Stimulated activated CD4-positive, alpha-beta T cell treated with anti-CD3 and anti-CD28 coated beads, TNF-alpha, amount 100 ng/mL, for 4 hours (primary cell): ENCODE measurements at places on chromosomes 7 and 10.
A peak's percentile ranks its signal among the peaks of the same experiment; 100 is the strongest.

GRCh38 chr7:16504019-16504418, 22.6 kb upstream of the LRRC72 start:
- no peak for DNase-seq

- no peak for DNase-seq
These were observed 562.9 kb upstream of the ADARB2 start for GRCh38 chr10:2300231-2300630.

GRCh38 chr10:128803790-128804189, 663.3 kb upstream of the MGMT start:
- no peak for DNase-seq

- DNase-seq, result no peak
These were observed 183.7 kb upstream of the ANK3 start for GRCh38 chr10:60573336-60573735.

DNA sequence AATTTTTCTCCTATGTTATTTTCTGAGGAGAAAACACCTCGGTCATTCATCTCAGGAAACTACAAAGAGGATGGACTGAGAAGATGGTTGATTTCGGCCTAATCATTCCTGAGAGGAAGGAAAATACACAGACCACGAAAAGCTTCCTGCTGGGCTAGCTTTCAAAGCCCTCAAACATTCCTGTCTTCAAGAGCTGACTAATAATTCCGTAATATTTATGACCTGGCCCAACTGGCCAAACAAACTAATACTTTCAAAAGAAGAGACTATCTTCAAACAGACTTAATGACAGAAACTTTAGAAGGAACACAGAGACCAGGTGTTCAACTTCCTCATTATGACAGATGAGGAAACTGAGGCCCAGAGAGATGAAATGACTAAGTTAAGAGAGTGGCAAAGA, 215.1 kb upstream of the FRMD4A start:
- no peak for DNase-seq

GRCh38 chr10:77724820-77725219, 87.2 kb upstream of the KCNMA1 start:
- DNase-seq, result no peak

GRCh38 chr10:7475046-7475911, 64.4 kb upstream of the SFMBT2 start:
- DNase-seq, result no peak

GRCh38 chr10:94104316-94105000, 110.7 kb downstream of the PLCE1 start:
- no peak for DNase-seq

DNA sequence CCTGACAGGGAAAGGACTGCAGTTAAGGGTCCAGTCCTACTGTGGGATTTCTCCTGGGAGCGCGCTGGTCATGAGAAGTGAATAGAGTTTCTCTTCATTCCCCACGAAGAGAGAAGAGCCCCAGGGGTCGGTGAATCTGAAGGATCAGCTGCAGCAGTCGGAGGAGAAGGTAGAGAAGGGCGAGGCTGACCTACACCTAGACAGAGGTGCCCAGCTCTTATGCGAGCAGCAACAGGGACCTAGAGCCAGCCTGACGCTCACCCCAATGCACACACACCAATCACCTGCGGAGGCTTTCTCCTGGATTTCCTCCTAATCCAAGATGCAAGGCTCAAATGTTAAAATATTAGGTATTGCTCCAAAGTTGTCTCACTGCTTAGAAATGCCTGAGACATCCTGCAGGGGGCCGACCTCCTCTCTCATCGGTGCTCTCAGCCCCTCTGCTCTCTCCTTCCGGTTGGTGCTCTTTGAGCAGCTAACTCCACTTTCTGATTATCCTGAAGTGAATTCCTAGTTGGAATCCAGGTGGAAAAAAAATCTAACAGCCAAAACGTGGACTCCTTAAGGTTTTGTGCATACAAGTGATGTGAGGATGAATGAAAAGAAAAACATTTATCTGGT, 176.4 kb downstream of the AHR start:
- DNase-seq, result no peak

DNA sequence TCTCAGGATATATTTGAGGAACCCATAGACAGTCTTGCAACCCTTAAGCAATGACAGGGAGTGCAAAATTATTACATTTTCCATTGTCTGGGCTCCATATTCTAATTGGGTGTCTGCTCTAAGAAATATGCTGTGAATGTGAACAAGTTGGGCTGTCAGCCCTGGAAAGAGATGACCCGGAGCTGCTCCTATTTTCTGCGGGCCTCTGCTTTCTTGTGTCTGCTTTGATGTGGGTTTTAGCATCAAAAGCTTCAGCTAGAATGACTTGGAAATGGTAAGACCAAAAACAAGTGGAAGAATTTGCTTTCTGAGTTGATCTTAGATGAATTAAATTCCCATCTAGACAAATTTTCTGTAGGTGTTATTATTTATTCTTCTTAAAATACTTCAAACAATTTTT, 343.6 kb upstream of the IGFBP3 start:
- no peak for DNase-seq

DNA sequence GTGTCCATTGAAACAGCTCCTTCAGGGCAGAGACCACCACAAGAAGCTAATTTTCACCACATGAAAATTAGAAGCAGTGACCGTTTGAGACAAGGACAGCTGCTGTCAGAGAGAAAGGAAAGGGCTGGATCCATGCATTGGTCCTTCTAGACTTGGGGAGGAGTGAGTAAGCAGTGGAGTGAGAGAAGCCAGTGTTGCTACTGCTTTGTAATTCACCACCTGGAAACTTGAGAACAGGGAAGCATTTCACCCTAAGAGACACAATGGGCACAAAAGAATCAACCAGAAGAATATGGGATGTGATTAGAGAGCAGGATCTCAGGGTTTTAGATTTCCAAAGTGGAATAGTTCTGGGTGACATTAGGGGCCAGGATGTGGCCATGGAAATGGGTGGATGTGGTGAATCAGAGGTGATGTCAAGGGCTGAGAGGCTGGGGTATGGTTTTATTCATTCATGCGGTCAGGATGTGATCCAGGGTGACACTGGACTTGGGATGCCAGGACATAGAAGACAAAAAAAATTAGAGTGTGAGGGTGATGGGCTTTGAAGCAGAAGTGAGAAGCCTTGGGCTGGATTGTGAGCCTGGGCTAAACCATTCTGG, 61.6 kb downstream of the DENND11 start:
- no peak for DNase-seq

DNA sequence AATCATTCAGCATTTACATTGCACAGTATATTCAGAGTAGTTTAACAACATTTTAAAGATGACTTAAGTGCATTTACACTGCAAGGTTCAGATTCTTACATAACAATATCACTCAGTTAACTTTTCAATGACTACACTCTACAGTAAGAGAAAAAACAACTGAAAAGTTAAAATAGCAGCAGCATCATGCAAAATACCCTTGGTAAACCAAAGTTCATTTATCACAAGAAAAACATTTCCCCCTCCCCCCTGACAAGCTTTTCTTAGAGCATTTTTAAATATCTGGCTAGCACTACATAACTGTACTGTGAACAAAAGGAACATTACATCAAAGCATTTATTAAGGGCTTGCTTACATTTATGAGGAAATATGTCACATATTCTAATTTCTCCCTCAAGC, 179.5 kb upstream of the HGF start:
- no peak for DNase-seq

DNA sequence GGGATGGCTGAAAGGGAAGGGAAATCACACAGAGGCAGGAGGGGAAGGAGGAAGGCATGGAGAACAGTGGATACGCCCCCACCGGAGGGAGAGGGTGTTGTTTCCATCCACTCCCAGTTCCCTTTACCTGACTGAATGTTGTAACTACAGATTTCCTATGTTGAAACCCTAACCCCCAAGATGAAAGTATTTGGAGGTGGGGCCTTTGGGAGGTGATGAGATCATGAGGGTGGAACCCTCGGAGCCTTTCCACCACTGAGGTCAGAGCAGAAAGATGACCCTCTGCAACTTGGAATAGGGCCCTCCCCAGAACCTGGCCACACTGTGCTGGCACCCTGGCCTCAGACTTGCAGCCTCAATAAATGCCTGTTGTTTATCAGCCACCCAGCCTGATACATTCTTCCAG, 48.6 kb upstream of the CNPY1 start:
- no peak for DNase-seq

- DNase-seq, result peak; percentile 64
These were observed 587 bp upstream of the GRK5 start for GRCh38 chr10:119206603-119207365.

- no peak for DNase-seq
These were observed 6.9 kb downstream of the GHRHR start for GRCh38 chr7:30970594-30971094.

- no peak for DNase-seq
These were observed 29.7 kb upstream of the HSPA12A start for GRCh38 chr10:116771959-116772585.

DNA sequence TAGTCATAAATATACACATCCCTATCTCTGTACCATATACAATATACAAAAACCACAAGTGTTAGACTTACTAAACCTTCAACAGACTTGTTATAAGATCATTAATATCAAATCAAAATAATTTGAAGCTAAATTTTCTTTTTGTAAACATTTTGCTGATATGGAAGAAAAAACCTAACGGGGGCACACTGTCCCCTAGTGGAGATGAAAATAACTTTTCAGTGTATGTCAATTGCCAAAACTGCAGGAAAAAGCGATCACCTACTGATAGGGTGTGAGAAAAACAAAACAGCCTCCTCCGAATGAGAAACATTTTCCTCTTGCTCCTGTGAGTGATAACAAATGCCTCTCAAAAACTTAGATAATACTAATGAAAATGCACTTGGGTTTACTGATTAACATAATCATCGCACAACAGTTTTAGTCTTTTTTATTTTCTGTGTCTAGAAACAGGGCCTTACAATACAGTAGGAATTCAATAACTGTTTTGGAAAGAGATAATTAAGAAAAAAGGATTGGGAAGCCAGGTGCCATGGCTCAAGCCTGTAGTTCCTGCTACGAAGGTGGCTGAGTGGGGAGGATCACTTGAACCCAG, 322.7 kb downstream of the CRPPA start:
- DNase-seq, result no peak

DNA sequence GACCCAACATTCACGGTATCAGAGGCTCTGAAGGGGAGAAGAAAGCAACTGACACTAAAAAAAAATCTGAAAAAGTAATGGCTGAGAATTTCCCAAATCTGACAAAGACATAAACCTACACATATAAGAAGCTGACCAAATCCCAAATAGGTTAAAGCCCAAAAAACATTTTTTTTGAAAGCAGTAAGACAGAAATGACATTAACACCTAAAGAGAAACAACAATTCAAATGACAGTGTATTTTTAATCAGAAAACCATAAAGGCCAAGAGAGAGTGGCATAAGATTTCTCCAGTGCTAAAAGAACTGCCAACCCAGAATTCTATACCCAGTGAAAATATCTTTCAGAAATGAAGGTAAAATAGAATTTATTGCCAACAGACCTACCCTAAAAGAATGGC, 35.5 kb downstream of the RUFY2 start:
- DNase-seq, result no peak

GRCh38 chr10:82409671-82410070, 534.7 kb downstream of the NRG3 start:
- DNase-seq, result no peak

- no peak for DNase-seq
These were observed 638.5 kb upstream of the DPP6 start for GRCh38 chr7:153413540-153414287.

GRCh38 chr10:3452683-3453361, 280.2 kb upstream of the PITRM1 start:
- no peak for DNase-seq

- DNase-seq, result no peak
These were observed 340.8 kb upstream of the KIAA1217 start for GRCh38 chr10:23868121-23868520.

- no peak for DNase-seq
These were observed 75.6 kb downstream of the CCDC6 start for GRCh38 chr10:59830601-59831259.

GRCh38 chr10:72353965-72354355, 759 bp downstream of the DNAJB12 start:
- DNase-seq, result no peak

- no peak for DNase-seq
These were observed 184.5 kb downstream of the GATA3 start for GRCh38 chr10:8238986-8239385.

GRCh38 chr10:113267619-113268562, 285.0 kb upstream of the HABP2 start:
- no peak for DNase-seq

DNA sequence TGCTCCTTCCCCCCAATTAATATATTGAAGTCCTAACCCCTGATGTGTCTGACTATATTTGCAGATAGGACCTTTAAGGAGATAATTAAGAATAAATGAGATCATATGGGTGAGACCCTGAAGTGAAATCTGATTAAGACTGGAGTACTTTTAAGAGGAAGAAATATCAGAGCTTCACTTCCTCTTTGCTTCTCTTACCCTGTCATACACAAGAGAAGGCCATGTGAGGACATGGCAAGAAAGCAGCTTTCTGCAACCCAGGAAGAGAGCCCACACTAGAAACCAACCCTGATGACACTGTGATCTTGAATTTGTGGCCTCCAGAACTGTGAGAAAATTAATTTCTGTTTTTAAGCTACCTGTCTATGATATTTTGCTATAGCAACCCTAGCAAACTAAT, 44.2 kb downstream of the JMJD1C start:
- no peak for DNase-seq

GRCh38 chr10:26460736-26461135, 22.6 kb downstream of the APBB1IP start:
- no peak for DNase-seq
